ENCODE measurements at places on chromosomes 12 and 14.

- no peak for DNase-seq
These were observed 2.2 kb upstream of the PTGDR start for GRCh38 chr14:52265253-52265652.

DNA sequence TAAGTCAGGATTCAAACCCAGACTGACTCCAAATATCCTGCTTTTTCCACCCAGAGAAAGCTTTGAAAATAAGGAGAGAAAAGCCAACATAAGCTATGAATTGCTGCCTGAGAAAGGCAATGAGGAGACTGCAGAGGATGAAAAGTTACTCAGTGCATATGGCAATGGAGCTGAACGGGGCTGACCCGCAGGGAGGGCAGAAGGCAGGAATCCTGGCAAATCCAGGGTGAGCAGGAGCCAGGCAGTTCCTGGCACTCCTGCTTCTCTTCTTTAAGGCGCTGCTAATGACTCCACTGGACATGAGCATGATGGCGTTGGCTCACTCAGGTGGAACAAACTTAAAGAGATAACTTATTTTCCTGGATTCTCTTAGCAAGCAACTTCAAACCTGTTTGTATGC, 95.2 kb upstream of the TMCC3 start:
- peak; percentile 4 for DNase-seq

DNA sequence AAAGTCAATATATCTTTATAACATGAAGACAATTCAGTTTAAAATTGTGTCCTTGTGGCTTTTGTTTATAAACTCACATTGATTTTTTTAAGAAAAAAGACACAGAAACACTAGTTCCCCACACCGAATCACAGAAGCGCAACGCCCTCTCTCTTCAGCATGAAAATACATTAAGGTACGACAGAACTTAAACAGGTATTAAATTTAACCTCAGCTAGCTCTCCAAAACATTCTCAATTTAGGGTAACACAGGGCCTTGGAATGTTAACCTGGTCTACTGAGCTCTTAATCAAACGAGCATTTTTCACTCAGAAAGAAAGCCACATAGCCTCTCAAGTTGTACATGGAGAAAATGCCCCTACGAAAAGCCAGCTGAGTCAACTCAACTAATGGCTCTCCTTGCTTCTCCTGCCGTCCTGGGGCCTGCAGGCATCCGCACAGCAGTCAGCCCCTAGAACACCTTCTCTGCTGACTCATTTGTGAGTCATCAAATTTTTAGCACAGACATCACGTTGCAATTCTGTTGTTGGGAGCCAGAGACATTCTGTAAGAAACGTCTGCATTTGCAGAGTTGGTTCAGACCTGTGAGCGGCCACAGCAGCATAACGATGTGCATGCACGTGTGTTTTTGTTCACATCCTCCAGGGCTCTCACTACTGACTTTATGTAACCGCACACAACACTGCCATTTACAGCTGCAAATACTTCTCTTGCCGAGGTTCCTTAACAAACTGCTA, 141.6 kb downstream of the ITPR2 start:
- no peak for DNase-seq

- DNase-seq, result no peak
These were observed 514.1 kb downstream of the ETNK1 start for GRCh38 chr12:23139026-23139425.

DNA sequence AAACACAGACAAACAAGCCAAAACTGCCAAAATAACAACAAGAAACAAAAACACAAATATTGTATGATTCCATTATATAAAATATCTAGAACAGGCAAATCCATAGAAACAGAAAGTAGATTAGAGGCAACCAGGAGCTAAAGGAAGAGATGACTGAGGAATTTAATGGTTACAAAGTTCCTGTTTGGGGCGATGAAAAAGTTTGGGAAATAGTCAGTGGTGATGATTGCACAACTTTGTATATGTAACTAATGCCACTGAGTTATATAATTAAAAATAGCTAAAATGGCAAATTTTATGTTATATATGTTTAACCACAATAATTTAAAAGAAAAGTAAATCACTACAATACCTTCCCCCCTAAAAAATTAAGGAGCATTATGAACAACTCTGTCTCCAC, 24.5 kb downstream of the GNPTAB start:
- no peak for DNase-seq

Measured in C1 segment of cervical spinal cord (tissue), 14 donors.